Vagina (tissue), 2 donors: ENCODE measurements at places on chromosomes 11 and 22.

DNA sequence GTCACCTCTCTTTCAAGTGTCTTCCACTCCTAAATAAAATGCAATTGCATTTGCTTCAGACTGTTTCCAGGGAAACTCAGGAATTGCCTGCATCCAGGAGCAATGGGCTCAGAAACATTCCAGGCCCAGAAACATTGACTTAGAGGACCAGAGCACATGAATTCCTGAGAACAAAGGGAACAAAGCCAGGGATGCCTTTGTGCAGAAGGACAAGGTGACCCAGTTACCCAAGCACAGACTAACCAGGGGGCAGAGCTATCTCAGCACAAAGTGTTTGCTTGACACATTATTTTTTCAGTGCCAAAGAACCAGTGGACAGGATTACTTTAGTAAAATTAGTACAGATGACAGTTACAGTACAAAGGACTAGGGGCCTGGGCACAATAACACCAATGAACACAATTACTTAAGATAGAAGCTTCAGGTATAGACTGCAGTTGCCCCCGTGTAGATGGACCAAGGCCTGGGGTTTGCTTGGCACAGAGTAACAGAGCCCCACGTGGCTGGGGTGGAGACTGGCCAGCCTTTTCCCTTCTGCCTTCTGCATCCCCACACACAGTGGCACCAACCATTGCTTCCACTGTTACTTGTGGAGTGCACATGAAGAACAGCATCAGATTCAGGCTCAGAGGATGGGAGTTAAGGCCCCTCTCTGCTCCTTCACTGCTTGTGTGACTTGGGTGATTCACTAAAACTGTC lies 500.8 kb downstream of the INSC start:
- no peak for DNase-seq
- no peak overlapping the region for H3K27ac ChIP-seq
- H3K4me1 ChIP-seq: no peaks in the 10 kb centered on the region
- no peaks in the 10 kb centered on the region for H3K27me3 ChIP-seq
- no peak overlapping the region for H3K4me3 ChIP-seq

- no peaks in the 10 kb centered on the region for H3K4me1 ChIP-seq
- no peak overlapping the region for H3K4me3 ChIP-seq
- no peaks in the 10 kb centered on the region for H3K27me3 ChIP-seq
- no peaks in the 10 kb centered on the region for H3K36me3 ChIP-seq
- DNase-seq: no peak
These were observed 34.2 kb downstream of the PHF21B start for GRCh38 chr22:44975427-44976262.

DNA sequence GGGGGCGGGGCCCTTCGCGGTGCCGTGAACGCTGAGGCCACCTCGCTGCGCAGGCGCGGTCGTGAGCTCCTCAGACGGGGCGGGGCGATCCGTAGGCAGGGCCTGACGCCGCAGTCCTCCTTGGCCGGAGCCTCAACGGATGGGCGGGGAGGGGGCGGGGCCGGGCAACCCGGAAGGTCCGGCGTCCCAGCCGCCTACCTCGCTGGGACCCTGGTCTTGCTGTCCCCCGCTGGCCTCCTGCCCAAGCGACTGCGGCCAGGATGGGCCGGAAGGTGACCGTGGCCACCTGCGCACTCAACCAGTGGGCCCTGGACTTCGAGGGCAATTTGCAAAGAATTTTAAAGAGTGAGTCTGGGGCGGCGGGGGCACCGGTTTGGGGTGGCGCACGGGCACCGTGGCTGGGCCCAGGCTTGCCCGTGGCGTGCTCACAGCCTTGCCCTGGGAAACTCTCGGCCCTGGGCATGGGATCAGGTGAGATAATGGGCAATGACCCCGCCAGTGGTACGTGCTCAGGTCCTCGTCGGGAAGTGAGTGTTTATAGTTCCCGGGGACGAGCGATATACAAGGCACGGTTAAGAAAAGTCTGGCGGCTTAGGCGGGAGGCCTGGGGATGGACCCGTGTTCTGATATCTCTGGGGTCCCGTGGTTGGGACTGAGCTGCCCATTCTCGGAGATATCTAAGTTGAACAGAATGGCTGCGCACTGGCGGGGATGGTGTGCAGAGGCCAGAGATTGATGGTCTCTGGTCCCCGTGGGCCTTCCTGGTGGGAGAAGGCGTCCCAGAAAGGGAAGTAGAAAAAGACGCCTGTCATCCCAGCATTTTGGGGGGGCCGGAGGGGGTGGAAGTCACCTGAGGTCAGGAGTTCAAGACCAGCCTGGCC lies at the start of gene NADSYN1:
Gene NADSYN1 (plus strand): TSS at position 167 of the 881 bp plus-strand sequence. CDS start 94 bp downstream, at position 261.
- H3K4me1 ChIP-seq: peaks cover 55% of the 10 kb centered on the region
- DNase-seq: no peak
- H3K36me3 ChIP-seq: peaks cover 13% of the 10 kb centered on the region
- H3K27ac ChIP-seq: peak within 1 kb of the TSS; percentile 83
- peak within 1 kb of the TSS; percentile 65 for H3K4me3 ChIP-seq
- no peaks in the 10 kb centered on the region for H3K27me3 ChIP-seq

- no peaks in the 10 kb centered on the region for H3K27me3 ChIP-seq
- no peak overlapping the region for H3K27ac ChIP-seq
- no peaks in the 10 kb centered on the region for H3K36me3 ChIP-seq
- no peak for DNase-seq
- H3K4me3 ChIP-seq: no peak overlapping the region
These were observed 133.4 kb downstream of the DCDC1 start for GRCh38 chr11:31236143-31236542.

DNA sequence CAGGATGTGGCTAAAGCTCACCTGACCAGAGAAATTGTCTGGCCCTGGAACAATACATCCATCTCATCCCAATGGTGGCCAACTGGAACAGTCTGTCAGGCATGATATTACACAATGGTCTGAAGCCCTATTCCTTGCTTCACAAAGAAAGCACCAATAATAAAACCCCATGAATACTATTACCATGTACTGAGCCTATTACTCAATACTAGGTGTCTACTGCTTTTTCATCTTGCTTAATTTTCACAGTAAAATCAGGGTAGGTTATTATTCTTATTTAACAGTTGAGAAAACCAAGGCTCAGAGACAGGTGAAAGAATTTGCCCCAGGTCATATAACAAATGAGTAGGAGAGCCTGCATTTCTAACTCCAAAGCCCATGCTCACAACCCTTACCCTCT lies 68.9 kb upstream of the CAPRIN1 start:
- no peak overlapping the region for H3K4me3 ChIP-seq
- H3K36me3 ChIP-seq: no peaks in the 10 kb centered on the region
- H3K27me3 ChIP-seq: no peaks in the 10 kb centered on the region
- no peak overlapping the region for H3K27ac ChIP-seq

DNA sequence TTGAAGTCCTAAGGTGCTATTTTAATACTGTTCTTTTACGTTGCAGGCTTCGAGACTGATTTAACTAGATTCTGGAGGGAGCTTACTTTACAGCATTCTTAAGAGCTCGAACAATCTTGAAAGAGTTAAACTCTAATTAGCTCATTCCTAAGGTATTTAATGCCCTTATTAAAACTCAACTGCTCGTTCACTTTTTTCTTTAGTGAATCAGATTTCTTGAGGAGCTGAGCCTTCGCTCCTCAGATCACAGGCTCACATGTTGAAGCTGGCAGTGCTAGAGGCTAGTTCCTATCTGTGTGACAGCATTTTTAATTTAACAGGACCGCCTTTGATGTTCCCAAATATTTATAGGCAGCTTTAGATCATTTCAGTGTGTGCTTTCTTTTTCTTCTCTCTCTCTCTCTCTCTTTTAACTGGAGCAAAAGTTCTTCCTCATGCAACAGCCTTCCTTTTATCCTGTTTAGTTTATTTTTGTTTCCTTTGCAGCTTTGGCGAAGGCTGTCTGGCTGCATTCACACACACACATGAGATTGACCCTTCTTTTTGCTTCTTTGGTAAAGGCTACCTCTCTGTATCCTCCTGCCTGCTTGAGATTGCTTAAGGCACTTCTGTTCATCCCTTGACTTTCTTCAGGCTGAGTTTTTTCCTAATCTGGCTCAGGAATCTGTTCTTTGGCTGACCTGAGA lies 21.0 kb downstream of the ZNRF3 start:
- DNase-seq: no peak
- H3K27me3 ChIP-seq: no peaks in the 10 kb centered on the region
- H3K27ac ChIP-seq: peak overlapping the region; percentile 67
- H3K36me3 ChIP-seq: no peaks in the 10 kb centered on the region
- H3K4me1 ChIP-seq: peaks cover 76% of the 10 kb centered on the region
- no peak overlapping the region for H3K4me3 ChIP-seq

GRCh38 chr11:70705097-70705496 lies 306.8 kb downstream of the CTTN start:
- no peaks in the 10 kb centered on the region for H3K27me3 ChIP-seq
- no peaks in the 10 kb centered on the region for H3K36me3 ChIP-seq
- no peak overlapping the region for H3K4me3 ChIP-seq
- DNase-seq: no peak
- no peaks in the 10 kb centered on the region for H3K4me1 ChIP-seq

DNA sequence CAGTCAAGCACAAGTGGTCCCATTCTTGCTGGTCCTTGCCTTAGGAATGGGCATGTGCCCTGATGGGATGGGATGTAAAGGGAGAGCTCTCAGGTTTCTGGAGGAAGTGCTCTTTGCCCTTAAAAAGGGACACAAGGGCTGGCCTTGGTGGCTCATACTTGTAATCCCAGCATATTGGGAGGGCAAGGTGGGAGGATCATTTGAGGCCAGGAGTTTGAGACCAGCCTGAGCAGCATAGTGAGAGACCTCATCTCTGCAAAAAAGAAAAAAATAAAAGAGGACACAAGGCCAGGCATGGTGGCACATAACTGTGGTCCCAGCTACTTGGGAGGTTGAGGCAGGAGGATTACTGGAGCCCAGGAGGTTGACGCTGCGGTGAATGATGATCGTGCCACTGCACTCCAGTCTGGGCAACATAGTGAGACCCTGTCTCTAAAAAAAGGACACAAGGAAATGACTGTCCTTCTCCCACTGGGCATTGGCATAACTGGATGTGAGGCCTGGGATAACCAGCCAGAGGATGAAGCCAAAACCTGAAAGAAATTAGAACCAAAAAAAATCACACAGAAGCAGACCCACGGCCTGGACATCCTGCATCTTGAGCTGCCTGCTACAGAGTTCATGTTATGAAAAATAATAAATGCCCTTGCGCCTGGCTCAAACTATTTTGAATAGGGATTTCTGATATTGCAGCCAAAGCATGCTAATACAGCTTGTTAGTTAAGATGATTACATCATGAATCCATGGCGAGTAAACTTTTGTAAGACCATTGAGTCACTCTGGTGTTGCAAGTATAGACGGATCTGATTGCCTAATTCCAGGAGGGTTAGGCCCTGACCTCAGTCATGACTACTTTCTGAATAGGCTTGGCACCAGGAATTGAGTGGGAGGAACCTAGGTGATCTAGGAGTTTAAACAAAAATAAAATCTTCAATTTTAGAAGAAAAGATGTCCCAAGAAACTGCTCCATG lies 12.9 kb upstream of the CRKL start:
- H3K4me1 ChIP-seq: peaks cover 5% of the 10 kb centered on the region
- no peaks in the 10 kb centered on the region for H3K27me3 ChIP-seq
- H3K4me3 ChIP-seq: no peak overlapping the region

DNA sequence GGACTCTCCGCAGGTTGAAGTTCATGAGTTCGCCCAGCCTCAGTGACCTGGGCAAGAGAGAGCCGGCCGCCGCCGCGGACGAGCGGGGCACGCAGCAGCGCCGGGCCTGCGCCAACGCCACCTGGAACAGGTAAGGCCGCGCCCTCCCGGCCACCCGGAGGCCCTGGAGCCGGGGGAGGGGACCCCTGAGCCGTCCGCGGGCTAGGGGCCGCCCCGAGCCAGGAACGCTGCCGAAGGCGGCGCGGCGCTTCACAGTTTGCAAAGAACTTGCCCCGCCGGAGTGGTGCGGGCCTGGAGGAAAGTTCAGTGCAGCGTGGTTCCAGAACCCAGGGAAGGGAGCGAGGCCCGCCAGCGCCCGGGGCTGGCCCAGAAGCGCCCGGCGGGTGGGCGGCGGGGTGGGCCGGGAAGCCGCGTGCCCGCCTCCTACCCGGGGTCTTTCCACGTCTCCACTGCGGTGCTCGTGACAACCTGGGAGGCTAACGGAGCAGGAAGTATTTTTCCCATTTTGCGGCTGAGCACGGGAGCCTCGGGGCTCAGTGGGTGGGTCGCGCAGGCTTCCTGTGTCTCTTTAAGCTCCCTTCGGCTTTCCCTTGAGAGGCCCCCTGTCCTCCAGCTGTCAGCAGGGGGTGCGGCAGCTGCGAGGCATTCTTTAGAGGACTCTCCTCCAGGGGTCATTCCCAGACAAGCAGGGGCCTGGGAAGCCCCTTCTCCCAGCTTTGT lies 635 bp downstream of the PRR5 start:
- DNase-seq: no peak
- H3K27me3 ChIP-seq: no peaks in the 10 kb centered on the region
- H3K27ac ChIP-seq: peak overlapping the region; percentile 80
- peaks cover 66% of the 10 kb centered on the region for H3K4me1 ChIP-seq
- H3K36me3 ChIP-seq: no peaks in the 10 kb centered on the region

GRCh38 chr22:39536711-39537110 lies 4.2 kb upstream of the RPS19BP1 start:
- no peaks in the 10 kb centered on the region for H3K36me3 ChIP-seq
- H3K4me3 ChIP-seq: no peak overlapping the region
- no peak for DNase-seq
- no peak overlapping the region for H3K27ac ChIP-seq
- H3K27me3 ChIP-seq: no peaks in the 10 kb centered on the region

- DNase-seq: no peak
- H3K27me3 ChIP-seq: no peaks in the 10 kb centered on the region
- peak overlapping the region; percentile 75 for H3K4me3 ChIP-seq
- H3K36me3 ChIP-seq: peaks cover 4% of the 10 kb centered on the region
These were observed 470 bp downstream of the NUMA1 start for GRCh38 chr11:72079819-72080325.

DNA sequence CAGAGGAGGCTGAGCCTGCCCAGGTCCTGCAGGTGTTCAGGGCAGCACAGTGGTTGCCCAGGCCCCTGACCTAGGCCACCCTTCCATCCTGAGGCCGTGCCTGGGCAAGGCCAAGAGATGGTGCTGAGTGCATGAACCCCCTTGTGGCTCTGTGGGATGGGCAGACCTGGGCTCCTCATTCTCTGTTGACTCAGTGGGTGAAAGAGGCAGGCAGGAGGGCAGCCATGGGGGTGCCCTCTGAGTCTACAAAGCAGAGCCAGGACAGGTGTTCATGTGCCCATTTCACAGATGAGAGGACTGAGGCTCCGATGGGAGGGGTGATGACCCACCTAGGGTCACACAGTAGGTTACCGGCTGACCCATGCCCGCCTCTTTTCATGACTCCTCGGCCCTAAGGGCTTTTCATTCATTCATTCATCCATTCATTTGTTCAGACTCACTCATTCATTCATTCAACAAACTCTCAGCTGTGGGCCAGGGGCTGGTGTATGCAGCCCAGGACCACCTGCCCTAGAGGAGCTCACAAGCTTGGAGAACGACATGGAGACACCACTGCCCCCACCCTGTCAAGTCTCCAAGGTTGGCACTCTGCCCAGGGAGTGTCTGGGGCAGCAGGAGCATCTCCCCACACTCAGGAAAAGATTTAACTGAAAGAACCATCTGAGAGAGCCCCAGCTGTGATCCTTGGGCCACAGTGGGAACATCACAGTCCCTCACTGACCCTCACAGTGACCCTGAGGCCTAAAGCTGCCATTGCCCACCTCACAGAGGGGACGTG lies 40.5 kb downstream of the IGLL5 start:
- no peak overlapping the region for H3K27ac ChIP-seq
- no peaks in the 10 kb centered on the region for H3K4me1 ChIP-seq
- H3K36me3 ChIP-seq: no peaks in the 10 kb centered on the region
- DNase-seq: no peak
